Naive thymus-derived CD4-positive, alpha-beta T cell (primary cell): ENCODE measurements at places on chromosomes 1 and 21.

- no peaks in the 10 kb centered on the region for H3K27me3 ChIP-seq
- H3K4me1 ChIP-seq = no peaks in the 10 kb centered on the region
- no peak for DNase-seq
- H3K4me3 ChIP-seq = no peak overlapping the region
- no peaks in the 10 kb centered on the region for H3K36me3 ChIP-seq
Measured at GRCh38 chr1:68281946-68282615, 49.8 kb upstream of the WLS start.

DNA sequence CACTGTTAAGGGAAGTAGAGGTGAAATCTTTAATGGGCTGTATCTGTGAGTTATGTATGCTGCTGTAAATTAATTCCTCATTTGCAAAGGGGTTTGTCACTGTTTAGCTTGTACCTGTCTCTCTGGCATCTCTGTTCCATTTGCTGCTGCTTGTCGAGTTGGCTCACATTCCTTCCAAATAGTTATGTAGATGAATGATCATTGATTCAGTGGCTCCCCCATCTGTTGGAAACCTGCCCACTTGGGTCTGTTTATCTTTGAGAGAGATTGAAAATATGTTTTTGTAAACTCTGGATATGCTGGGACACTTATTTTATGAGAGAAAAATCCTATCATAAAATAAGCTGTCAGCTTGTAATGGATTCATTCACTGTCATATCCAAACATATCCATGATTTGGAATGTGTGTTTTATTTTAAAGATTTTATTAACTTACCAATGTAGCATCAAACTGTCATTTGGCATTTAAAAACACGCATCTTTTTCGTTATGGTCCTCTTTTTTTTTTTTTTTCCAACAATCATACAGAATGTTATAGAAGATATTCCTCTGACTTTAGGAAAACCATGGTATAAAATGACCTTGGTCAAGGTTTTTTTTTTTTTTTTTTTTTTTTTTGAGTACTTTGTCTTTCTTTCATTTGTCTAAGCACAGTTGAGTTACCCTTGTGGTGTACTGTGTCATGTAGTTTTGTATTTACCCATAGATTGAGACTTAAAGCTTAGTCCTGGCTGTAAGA is 3.5 kb downstream of the RYR2 start:
- H3K4me3 ChIP-seq = no peak overlapping the region
- no peaks in the 10 kb centered on the region for H3K36me3 ChIP-seq
- no peaks in the 10 kb centered on the region for H3K4me1 ChIP-seq
- H3K27ac ChIP-seq = no peak overlapping the region
- DNase-seq = no peak

DNA sequence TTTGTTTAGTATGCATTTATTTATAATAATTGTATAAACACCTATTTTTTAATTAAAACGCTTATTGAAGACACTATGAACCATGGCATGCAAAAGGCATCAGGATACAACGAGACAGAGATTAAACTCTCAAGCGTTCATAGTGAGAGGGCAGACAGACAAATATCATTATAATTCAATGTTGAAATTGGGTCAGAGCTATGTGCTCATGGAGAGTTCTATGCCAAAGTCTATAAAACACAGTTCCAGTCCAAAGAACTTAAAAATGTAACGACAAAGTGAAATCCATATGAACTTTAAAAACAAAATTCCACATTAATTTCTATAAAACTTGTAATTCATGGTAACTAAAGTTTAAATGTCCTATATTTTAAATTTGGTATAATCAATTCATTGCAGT is 724.0 kb downstream of the LTN1 start:
- DNase-seq = no peak
- H3K4me1 ChIP-seq = no peaks in the 10 kb centered on the region
- H3K4me3 ChIP-seq = no peak overlapping the region
- H3K27me3 ChIP-seq = no peaks in the 10 kb centered on the region
- no peak overlapping the region for H3K27ac ChIP-seq
- no peaks in the 10 kb centered on the region for H3K36me3 ChIP-seq

- no peak overlapping the region for H3K4me3 ChIP-seq
- DNase-seq = no peak
- no peaks in the 10 kb centered on the region for H3K27me3 ChIP-seq
- H3K27ac ChIP-seq = no peak overlapping the region
Measured at GRCh38 chr1:223702735-223703667, 9.3 kb upstream of the CAPN2 start.

DNA sequence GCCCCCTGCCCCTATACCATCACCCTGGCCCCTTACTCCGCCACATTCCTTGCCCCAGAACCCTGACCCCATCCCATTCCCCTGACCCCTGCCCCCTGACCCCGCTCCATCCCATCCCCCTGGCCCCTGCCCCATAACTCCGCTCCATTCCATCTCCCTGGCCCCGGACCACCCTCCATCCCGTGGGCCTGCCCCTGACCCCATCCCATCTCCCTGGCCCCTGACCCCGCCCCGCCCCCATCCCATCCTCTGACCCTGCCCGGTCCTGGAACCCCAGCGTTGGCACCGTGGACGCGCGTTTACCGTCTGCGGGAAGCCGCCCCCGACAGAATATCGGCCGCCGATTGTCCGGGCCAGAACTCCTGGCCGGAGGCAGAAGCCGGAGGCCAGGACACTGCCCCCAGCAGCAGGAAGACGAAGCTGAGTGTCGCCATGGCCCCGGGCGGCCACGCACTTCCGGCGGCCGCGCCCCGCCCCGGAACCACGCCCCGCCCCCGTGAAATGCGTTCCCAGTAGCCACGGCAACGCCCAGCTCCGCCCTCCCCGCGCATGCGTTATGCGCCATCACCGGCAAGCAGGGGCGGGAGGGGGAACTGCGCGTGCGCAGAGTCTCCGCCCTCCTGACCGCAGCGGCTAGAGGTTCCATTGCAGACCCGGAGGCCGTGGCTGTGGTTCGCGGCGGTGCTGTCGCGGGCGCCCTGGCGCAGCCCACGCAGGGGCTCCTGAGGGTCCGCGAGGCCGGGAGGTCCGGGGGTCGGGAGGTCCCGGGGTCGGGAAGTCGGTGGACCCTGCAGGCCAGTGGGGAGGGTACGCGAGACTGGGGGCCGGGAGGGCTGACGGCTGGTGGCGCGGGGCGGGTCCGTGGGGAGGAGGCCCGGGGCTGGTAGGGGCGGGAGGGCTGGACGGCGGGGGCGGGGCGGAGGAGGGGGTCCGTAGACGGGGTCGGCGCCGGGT is at the start of gene POFUT2:
POFUT2 (minus strand) TSS at position 458 of the 954 bp plus-strand sequence; CDS start at position 434, 24 bp downstream.
- H3K27ac ChIP-seq = peak within 1 kb of the TSS; percentile 97
- H3K4me3 ChIP-seq = peak within 1 kb of the TSS; percentile 68
- H3K36me3 ChIP-seq = peaks cover 14% of the 10 kb centered on the region
- no peaks in the 10 kb centered on the region for H3K27me3 ChIP-seq
- peak; percentile 97 for DNase-seq

- peaks cover 15% of the 10 kb centered on the region for H3K4me1 ChIP-seq
- H3K27ac ChIP-seq = no peak overlapping the region
- H3K36me3 ChIP-seq = no peaks in the 10 kb centered on the region
Measured at GRCh38 chr1:200901350-200901749, 6.7 kb downstream of the INAVA start.

DNA sequence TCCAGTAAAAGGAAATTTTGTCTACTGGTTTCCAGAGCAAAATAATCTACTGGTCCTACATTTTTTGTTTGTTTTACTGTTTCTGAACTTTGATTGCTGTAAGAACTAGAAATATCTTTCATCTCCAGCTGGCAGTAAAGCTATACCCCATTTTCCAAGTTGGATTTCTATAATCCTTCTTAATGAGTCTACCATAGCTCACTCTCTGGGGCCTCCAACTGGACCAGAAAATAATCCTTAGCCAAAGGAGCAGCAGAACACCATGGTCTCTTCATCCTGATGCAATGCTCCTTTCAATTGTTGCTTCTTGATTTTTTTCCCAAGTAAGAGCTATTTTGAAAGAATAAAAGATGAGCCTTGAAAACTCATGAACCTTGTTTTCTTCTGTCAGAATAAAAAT is 110.0 kb upstream of the COL11A1 start:
- H3K27me3 ChIP-seq = no peaks in the 10 kb centered on the region
- no peak overlapping the region for H3K4me3 ChIP-seq
- no peaks in the 10 kb centered on the region for H3K4me1 ChIP-seq
- no peak for DNase-seq

DNA sequence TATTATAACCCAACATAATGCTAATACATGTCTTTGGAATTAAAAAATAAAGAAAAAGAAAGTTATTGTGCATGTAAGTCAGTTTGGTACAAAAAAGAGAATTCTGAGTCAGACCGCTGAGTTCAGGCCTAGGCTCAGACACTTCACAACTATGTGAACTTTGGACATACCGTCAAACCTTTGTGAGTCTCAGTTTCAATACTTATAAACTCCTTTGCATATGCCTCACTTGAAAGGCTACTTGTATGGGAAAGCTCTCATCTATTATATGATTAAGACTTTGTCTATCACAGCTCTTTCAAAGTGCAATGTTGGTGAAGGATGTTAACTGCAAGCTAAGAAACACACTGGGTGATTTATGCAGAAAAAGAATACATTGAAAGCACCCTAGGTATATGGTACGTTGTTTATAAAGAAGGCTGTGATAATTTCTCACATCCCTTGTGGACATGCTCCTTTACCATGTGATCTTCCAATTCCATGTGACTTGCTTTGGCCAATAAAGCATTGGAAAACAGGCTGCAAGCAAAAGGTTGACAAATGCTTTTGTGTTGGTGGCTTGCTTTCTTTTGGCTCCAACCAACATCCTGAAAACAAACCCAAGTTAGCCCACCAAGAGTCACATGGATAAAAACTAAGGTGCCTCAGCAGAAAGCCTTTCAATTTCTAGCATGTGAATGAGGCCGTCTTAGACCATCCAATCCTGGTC is 49.6 kb downstream of the INTS7 start:
- no peak overlapping the region for H3K4me3 ChIP-seq
- H3K27me3 ChIP-seq = no peaks in the 10 kb centered on the region
- DNase-seq = no peak
- H3K36me3 ChIP-seq = peaks cover 8% of the 10 kb centered on the region

DNA sequence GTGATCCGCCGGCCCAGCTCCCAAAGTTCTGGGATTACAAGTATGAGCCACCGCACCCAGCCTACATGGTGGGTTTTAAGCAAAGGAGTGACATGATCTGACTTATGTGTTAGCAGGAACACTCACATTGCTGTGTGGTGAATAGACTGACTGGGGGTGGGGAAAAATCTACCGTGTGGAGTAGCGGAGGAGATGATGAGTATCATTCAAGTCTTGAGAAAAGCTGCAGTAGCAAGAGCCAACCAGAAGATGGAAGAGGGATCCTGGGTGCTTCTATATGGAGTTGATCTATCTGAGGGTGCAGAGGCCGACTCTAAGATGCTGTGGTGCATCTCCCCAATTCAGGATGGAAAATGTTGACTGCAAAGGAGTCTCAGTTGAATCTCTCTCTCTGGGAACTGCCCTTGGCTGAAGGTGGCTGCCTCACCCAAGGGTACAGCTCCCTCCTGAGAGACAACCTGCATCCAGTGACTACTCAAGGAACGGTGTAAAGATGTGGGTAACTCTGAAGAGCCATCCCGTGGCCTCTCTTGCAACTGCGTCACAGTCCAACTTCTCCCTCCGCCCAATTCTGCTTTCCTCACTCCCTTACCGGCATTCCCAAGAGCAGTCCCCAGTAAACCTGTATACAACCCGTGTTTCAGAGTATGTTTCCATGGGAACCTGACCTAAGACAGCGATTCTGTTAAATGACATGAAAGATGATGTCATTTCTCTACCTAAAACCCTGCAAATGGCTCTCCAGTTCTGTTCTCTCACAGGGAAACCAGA is 7.4 kb upstream of the B3GALNT2 start:
- no peaks in the 10 kb centered on the region for H3K27me3 ChIP-seq
- H3K4me3 ChIP-seq = no peak overlapping the region
- H3K4me1 ChIP-seq = no peaks in the 10 kb centered on the region
- no peak overlapping the region for H3K27ac ChIP-seq

GRCh38 chr1:12475947-12476346 is 142.1 kb downstream of the DHRS3 start:
- no peak overlapping the region for H3K4me3 ChIP-seq
- DNase-seq = no peak
- H3K36me3 ChIP-seq = no peaks in the 10 kb centered on the region

DNA sequence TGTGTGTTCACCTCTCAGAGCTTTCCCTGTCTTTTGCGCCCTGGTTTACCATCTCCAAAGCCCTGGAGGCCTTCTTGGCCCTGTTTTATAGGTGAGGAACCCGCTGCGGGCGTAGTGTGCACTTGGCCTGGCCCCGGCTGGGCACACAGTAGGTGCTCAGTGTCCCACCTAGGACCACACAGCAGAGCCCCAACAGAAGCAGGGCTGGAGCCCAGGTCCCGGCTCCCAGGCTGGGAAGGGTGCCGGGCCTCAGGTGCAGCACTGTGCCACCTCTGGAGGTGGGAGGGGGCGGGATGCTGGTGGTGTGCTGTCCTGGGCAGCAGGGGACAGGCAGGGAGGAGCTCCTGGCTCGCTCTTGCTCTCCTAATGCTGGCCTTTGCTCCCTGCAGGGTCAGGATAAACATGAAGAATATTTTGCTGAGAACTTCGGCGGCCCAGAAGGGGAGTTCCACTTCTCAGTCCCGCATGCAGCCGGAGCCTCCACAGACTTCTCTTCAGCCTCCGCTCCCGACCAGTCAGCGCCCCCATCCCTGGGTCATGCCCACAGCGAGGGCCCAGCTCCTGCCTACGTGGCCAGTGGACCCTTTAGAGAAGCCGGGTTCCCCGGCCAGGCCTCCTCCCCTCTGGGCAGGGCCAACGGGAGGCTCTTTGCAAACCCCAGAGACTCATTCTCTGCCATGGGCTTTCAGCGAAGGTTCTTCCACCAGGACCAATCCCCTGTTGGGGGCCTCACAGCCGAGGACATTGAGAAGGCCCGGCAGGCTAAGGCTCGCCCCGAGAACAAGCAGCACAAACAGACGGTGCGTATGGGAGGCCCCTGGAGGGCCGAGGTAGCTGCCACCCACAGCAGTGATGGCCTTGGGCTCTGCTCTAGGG is 24.8 kb downstream of the COQ8A start:
- no peaks in the 10 kb centered on the region for H3K27me3 ChIP-seq
- no peaks in the 10 kb centered on the region for H3K36me3 ChIP-seq
- no peak for DNase-seq
- no peaks in the 10 kb centered on the region for H3K4me1 ChIP-seq
- H3K4me3 ChIP-seq = no peak overlapping the region
- H3K27ac ChIP-seq = no peak overlapping the region
